Activated T-helper 1 cell treated with Interleukin-2 at 50 U/mL for 16 hours (primary cell): ENCODE measurements at places on chromosomes 3 and 15.

DNA sequence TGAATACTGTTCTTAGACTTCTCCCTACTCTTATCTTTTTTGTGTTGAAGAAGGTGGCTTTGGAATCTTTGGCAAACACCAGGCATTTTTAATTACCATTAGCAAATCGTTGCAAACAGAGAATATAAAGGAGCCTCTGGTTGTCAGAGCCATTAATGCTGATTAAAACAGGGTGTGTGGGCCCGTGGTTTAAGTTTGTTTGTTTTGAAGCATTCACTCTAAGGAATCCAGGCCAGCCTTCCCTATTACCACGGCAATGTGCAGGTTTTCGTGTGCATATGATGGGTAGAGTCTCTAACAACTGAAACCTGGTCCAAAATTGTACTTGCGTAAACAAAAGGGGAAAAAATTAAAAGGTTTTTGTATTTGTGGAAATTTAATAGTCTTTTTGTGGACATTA lies 141.2 kb upstream of the GMNC start:
- DNase-seq: no peak

DNA sequence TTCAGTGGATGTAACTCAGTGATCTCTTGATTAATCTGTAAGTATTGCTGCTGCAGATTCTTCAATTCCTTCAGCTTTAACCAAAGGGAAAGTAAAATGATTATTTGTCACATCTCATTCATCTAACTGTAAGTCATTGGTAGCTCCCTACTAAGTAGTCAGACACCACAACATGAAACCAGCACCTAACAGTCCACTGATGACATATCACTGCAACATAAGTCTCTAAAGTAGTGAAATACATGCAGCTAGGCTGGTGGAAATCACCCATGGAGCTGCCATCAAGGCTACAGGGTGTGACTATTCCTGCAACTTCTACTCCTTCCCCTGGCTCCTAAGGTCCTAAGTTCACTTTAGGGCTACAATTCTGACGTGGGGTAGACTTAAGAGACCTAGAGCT lies 21.1 kb upstream of the HCLS1 start:
- no peak for DNase-seq

GRCh38 chr15:98794211-98794610 lies 145.9 kb downstream of the IGF1R start:
- no peak for DNase-seq

DNA sequence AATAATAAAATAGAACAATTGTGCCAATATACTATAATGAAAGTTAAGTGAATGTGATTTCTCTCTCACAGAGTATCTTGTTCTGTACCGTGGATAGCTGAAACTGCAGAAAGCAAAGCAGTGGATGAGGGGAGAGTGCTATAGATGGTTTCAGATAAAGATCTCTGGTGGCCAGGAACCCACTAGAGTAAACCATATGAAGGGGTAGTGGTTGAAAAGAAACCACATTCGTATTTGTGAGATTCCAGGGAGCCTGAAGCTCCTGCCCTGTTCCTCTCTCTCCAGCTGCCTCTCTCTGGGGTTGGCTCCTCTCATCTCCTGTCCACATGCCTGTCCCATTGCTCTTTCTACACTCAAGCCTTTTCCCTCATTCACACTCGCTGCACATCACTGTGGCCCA lies 8.9 kb downstream of the ABHD17C start:
- no peak for DNase-seq

GRCh38 chr3:31929826-31930502 lies 51.1 kb downstream of the OSBPL10 start:
- DNase-seq: no peak

- no peak for DNase-seq
Observed at GRCh38 chr15:43943511-43943910, 116.7 kb downstream of the WDR76 start.

- DNase-seq: no peak
Observed at GRCh38 chr3:173395073-173395411, 2.5 kb upstream of the NLGN1 start.

GRCh38 chr3:112348943-112349342 lies 16.0 kb downstream of the CD200 start:
- DNase-seq: no peak

GRCh38 chr3:138928727-138929372 lies 18.1 kb downstream of the FOXL2 start:
- DNase-seq: no peak

DNA sequence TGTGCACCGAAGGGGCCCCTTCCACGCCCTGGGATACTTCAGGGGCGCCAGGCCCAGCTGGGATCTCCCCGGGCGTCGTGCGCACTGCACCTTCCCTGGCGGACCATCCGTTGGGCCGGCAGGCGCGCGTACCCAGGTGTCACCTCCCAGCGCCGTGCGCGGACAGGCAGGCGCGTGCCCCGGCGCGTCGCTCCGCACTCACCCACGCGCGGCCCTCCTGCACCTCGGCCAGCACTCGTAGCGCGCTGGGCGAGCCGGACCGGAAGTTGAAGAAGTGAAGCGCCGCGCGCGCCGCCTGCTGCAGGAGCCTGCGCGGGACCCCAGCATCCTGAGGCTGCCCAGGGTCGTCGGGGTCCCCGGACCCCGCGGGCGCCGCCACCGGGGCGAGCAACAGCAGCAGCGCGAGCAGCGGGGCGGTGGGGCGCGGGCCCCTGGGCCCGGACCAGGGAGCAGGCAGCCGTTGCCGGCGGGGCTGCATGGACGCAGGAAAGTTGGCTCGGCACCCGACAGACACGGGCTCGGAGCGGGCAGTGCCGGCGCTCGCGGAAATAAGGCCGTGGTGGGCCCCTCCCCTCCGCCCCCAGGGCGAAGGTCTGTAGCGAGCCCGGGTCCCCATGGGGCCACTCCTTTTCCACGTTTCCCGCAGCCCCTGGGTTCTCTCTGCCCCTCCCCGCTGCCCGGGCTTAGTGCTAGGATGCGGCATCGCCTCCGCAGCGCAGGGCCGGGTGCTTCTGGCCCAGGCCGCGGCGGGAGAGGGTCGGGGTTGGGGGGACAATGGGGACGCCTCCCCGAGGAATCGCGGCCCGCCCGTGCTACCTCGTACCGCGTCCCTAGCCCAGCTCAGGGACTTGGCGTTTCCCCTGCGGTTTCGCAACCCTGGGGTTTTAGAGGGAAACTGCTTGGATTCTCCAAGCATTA lies at the start of gene RARRES1:
Gene RARRES1 (minus strand): TSS at position 520 of the 918 bp plus-strand sequence. CDS start 42 bp downstream, at position 478.
- DNase-seq: no peak

GRCh38 chr3:132561003-132561402 lies 36.1 kb upstream of the ACKR4 start:
- DNase-seq: no peak

DNA sequence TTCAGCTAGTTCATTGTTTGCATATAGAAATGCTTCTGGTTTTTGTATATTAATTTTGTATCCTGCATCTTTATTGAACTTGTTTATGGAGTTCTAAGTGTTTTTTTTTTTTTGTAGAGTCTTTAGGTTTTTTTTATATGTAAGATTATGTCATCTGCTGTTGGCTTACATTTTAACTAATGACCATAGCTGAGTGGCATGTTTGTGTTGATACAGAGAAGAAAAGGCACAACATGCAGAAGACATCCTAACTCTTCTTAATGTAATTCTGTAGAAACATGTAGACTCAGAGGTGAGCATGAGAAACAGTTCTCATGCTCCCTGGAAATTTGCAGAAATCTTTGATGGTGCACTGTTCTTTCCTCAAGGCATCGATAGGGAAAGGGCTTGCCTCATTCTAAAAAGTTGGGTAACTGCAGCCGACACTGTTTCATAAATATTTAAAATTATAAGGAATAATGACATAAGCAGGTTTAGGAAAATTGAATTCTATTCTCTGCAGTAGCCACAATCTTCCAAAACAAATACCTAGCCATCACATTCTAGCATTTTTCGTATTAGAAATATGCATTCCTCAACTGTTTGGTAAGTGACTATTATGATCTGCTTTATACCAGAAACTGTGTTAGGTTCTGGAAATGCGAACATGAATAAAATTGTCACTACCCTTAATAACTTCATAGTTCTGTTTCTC lies 499.6 kb upstream of the KCNMB2 start:
- DNase-seq: no peak

- DNase-seq: no peak
Observed at GRCh38 chr15:92787116-92787515, 113.0 kb upstream of the CHD2 start.

DNA sequence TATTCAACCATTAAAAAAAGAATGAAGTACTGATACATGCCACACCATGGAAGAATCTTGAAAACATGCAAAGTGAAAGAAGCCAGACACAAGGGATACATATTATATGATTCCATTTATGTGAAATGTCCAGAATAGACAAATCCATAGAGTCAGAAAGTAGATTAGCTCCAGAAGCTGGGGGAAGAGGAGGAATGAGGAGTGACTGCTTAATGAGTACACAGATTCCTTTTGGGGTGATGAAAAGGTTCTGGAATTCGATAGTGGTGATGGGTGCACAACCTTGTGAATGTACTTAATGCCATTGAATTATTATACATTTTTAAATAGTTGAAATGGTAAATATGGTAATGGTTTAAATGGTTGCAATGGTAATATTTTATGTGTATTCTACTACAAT lies 90.6 kb upstream of the SPATA12 start:
- DNase-seq: no peak

GRCh38 chr3:197151580-197151979 lies 122.0 kb upstream of the MELTF start:
- no peak for DNase-seq

GRCh38 chr3:52704611-52705437 lies 767 bp downstream of the GLT8D1 start:
- DNase-seq: no peak

DNA sequence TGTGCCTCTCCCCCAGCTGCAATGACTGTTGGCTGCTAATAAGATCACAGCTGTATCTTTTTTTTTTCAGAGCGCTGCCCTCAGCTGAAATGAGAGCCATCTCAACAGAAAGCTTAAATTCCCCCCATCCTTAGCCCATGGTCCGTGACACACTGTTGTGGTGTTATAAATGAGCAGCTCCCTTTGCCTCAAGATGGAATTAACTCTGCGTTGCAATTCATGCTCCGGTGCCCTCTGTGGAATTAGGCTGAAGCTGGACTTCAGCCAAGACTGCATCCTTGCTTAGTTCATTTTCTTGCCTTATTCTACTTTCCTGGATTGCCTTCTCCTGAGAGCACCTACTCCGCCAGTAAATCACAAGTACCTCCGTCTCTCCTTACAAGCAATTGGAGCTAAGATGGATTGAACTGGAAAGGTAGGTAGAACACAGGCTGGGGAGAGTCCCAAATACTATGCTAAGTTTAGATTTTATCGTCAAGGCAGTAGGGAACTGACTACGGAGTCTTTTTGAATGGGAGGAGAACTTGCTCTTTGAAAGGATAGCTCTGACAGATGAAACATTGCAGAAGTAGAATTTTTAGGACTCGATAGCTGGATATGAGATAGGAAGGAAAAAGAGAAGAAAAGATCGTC lies 39.0 kb upstream of the THRB start:
- DNase-seq: no peak

- no peak for DNase-seq
Observed at GRCh38 chr3:123367467-123368154, 81.3 kb downstream of the ADCY5 start.

- DNase-seq: no peak
Observed at GRCh38 chr15:55226127-55226526, 29.4 kb upstream of the RSL24D1 start.

DNA sequence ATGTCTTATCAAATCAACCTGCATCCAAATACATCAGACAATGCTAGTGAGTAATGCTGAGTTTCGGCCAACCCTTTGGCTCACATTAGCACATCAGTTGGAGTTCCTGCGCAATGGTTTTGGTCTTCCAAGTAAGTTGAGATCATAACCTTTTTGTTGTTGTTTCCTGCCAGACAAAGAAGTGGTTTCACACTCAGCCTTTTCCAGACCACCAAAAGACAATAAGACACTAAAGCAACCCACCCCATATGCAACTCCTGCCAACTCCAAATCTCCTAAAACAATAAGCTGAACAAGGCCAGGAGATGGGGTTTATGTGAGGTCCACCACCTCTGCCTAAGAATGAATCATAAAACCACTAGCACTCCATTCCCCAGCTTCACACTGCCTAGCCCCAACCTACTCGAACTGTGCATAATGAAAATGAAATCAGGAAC lies 177.0 kb downstream of the ERC2 start:
- no peak for DNase-seq

DNA sequence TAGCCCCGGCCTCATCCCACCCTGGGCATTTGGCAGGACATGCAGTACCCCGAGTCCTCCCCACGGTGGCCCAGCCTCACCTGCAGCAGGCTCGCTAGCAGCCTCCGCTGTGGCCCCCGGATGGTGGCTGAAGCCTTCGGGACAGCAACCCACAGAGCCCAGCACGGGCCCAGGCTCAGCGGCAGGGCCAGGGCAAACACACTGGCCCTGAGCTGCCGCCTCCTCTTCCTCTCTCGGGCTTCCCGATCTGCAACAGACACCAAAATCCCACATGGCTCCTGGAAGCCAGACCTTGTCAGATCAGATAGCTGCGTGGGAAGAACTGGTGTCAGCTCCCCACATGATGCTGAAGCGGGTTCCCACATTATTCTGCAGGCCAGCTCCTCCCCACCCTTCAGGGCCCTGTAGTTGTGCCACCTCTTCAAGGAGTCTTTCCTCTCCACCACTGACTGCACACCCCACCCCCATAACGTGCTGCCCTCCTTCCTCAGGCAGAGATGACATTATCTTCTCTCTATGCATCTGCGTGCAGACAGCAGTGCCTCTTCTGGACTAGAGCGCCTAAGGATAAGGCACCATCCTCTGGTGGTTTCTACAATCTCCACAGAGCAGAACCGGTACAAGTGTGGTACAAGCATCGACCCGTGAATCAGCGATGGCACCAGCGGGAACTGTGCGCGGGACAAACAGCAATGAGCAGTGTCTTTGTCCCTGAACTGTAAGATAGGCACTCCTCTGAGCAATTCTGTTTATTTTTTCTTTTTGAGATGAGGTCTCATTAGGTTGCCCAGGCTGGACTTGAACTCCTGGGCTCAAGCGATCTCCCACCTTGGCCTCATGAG lies 9.5 kb downstream of the TMEM44 start:
- no peak for DNase-seq

DNA sequence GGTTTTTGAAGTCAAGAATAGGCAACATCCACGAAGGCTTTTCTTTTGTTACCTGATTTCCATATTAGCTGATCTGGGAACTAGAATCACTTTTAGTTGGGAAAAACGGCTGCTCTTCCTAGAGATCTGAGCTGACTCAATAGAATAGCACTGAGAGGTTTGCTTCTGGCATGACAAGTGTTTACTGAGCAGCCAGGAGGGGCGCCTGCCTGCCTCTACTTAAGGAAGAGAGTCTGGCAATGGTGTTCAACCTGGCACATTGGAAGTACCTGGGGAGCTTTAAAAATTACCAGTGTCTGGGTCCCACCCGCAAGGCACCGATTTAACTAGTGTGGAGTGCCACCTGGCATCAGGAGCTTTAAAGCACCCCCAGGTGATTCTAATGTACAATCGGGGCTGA lies 34.4 kb downstream of the FAM43A start:
- DNase-seq: no peak

GRCh38 chr3:41247055-41248004 lies 48.0 kb downstream of the CTNNB1 start:
- DNase-seq: no peak
